ENCODE measurements at places on chromosomes 5 and 9.

DNA sequence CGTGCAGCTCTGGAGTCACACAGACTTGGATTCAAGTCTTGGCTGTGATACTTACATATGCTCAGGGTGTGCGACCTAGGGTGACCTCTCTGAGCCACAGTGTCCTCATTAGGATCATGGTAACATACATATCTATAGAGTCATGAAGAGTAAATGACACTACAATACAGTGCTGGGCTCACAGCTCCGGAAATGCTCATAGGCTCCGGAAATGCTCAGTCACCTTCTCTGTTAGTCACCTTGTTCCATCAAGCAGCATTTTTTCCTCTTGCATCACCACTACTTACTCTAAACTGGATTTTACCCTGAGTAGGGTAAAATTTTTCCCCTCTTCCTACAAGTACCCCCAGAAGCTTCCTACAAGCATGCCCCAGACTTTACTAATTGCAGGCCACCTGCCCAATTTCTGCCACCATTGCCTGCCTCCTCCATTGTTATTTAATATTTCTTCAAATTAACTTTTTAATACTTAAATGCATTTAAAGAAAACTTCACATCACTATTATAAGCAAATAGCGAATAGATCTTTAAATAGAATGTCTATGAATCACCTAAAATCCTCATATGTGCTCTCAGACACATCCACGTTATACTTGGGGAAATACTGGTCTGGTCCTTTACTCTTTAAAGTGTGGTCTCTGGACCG, 147.6 kb upstream of the SPRY4 start:
- no peak for DNase-seq

- no peak for DNase-seq
Observed at GRCh38 chr9:117126871-117127270, 288.0 kb downstream of the ASTN2 start.

DNA sequence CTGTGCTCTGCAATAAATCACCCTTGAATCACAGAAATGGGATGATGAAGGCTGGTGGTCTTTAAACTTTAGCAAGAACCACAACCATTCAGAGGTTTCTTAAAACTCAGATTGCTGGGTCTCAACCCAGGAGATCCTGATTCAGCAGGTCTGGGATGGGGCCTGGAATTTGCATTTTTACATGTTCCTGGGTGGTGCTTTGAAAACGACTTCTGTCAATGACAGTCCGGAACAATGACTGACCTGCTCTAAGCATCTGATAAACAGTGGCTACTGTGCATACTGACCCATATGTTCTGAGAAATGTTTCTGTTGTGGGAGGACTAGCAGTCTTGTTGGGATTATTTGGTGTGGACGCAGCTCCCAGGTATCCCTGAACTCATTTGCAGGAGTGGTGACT, 92.7 kb downstream of the GADD45G start:
- DNase-seq = no peak

DNA sequence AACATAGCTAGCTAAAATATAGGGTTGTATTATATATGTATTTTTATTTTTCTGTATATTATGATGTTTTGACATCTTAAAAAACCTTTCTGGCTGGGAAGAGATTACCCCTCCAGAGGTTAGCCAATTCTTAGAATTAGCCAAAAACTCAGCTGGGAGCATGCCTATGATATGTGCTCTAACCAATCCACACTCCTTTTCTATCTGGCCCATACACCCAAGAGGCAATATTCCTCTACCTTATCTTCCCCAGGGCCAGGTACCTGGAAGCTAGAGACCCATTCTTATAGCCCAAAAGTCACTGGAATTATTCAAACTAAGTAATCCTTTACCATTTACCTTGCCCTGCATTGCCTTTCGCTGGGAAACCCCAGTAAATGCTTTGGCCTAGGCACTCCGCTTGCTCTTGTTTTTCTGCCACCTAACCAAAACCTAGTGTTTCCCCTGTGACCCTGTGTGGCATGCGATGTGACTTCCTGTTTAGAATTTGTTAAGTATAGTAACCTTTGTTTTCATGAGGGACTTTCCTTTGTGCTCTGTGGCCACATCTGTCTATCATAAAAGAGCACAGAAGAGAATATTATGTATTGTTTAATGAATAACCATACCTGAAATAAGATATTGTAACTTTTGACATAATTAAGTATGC, 37.4 kb downstream of the CSNK1G3 start:
- DNase-seq = no peak

DNA sequence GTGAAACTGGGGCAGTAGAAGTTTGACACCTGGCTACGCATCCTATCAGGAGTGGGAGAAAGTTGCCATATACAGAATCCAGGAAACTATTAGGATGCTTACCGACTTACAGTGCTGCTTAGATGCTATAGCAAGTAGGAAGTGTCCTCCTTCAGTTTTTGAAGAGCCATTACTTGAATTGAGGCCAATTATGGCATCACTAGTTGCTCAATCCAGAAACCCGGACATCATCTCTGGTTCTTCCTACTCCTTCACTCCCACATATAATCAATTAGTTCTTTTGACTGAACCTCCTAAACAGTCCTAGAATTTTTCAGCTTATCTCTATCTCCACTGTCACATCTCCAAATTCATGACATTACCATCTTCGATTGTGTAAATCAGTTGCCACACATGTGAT, 41.8 kb upstream of the UGCG start:
- DNase-seq = no peak

- DNase-seq = no peak
Observed at GRCh38 chr5:33120671-33121070, 320.1 kb upstream of the TARS1 start.

GRCh38 chr9:107685376-107685775, 195.8 kb upstream of the KLF4 start:
- no peak for DNase-seq

GRCh38 chr9:99778308-99778707, 43.4 kb upstream of the NR4A3 start:
- DNase-seq = no peak

GRCh38 chr5:147381555-147381954, 128.3 kb downstream of the DPYSL3 start:
- DNase-seq = no peak

GRCh38 chr5:139133282-139133681, 64.9 kb downstream of the SIL1 start:
- no peak for DNase-seq

- no peak for DNase-seq
Observed at GRCh38 chr5:7824995-7825394, 25.9 kb downstream of the CFAP90 start.

GRCh38 chr5:1931604-1932231, 49.0 kb upstream of the IRX4 start:
- DNase-seq = no peak

GRCh38 chr9:1718836-1719235, 296.3 kb upstream of the SMARCA2 start:
- no peak for DNase-seq

DNA sequence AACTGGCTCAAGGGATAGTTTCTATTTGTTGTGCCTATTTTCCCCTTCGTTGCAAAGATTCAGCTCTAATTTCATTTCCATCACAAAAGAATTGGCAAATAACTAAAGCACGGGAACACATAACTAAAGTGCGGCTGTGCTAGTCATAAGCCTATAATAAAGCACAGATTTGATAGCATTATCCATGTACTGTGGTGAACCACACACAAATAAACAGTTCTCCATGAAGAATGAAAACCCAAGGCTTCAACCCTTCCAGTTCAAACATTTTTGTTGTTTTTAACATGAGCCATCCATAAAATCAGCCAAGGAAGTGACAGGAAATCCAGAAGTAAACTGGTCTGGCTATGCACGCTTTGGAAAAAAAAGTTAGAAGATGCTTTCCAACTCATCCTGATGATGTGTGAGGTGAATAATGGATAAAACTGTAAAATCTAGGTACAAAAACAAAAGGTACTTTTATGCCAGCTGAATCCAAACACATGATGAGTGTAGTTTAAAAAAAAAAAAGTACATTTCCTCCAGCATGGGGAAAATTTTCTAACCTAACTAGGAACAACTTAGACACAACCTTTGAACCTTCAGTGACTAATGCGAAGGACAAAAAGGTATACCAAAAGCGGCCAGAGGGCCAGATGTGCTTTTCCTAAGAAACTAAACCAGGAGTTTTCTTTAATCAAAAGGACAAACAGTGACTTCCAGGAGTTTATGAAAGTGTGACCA, 10.2 kb downstream of the ZNF608 start:
- DNase-seq = no peak
